ENCODE measurements at places on chromosomes 12 and 14.

DNA sequence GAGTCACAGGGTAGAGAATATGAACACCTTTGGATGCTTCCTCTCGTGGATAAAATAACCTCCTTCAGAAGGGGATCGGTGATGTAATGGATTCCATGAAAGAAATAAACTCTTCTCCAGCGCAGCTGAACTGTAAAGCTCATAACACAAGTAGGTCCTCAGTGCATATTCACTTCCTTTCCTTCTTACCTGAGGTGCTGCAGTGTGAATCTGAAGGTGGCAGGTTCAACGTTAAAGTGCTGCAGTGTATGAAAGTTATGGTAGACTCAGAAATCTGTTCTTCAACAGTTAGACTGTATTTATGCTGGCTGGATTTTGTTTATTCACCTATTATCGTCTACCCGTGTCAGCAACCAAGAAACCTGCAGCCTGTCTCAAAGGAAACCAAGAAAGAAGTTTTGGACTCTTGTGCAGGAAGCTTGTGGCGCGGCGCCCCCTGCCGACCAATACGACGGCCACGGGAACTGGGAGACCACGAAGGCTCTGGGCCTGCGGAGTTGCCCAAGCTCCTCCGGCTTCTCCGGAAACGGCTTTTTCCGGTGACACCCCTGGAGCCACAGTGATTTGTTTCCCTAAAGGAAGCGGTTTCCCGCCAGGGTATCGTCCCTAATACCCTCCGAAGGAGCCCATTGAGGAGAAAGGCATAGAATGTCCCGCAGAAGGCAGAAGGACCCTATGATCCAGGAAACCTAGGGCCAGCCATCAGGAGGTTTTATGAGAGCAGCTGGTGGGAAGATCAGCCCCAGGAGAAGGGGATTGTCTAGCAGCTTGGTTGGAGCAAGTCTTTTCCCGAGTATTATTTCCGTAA lies 17.6 kb upstream of the RNASE3 start:
- peak; percentile 70 for DNase-seq

DNA sequence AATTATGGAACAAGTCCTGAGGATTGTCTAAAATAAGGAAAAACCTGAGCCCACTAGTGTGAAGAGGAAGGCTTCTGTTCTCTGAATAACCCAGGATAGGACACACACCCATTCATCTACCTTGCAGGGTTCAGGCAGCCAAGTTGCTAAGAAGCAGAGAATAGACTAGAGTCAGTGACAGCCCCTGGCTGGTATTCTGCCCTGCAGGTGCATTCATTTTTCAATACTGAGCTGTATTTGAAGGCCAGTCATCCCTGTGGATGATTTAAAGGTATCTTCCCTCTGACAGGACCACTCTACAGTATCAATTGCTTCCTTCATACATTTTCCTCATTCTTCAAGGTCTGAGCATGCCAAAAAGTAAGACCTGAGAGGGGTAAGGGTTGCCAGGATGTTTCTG lies 22.9 kb downstream of the WNT5B start:
- DNase-seq = no peak

DNA sequence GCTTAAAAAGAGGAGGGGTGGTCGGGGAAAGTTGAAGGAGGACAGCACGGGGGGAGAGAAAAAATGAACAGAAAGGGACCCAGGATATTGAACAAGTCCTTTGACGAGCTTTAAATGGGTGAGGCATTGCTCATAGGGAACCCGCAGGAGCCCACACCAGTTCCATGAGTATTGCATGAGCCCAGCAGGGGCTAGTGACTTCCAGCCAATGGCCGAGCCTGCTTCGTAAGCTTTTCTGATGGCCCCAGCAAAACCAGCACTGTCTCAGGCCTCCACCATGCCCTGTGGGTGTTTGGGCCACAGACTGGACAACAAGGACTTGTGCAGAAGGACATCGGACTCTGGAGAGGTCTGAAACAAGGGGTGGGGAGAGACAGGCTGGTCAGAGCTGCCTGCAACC lies 109.5 kb downstream of the ZFP36L1 start:
- DNase-seq = no peak

DNA sequence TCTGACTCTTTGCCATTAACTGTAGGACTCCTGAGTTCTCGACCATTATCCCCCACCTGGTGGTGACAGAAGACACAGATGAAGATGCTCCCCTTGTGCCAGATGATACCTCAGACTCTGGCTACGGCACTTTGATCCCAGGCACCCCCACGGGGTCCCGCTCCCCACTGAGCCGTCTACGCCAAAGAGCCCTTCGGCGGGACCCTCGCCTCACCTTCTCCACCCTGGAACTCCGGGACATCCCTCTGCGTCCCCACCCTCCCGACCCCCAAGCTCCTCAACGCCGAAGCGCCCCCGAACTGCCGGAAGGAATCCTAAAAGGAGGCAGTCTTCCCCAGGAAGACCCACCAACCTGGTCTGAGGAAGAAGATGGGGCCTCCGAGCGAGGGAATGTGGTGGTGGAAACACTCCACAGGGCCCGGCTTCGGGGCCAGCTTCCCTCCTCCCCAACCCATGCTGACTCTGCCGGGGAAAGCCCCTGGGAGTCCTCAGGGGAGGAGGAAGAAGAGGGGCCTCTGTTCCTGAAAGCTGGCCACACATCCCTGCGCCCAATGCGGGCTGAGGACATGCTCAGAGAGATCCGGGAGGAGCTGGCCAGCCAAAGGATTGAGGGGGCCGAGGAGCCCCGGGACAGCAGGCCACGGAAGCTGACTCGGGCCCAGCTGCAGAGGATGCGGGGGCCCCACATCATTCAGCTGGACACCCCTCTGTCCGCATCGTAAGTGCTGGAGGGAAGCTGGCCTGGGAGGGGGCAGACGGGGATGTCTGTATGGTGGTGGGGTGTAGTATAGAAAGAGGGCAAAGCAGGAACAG lies 14.4 kb downstream of the TNFRSF1A start:
- DNase-seq = peak; percentile 67

GRCh38 chr14:90499908-90500664 lies 103.3 kb downstream of the CALM1 start:
- no peak for DNase-seq
